ENCODE measurements at places on chromosomes 6 and 20. TPM values are rescaled to one million over a fixed set of nuclear protein-coding genes. Genes with fewer than 3 reads are reported as not detected.
A peak's percentile ranks its signal among the peaks of the same experiment; 100 is the strongest.

DNA sequence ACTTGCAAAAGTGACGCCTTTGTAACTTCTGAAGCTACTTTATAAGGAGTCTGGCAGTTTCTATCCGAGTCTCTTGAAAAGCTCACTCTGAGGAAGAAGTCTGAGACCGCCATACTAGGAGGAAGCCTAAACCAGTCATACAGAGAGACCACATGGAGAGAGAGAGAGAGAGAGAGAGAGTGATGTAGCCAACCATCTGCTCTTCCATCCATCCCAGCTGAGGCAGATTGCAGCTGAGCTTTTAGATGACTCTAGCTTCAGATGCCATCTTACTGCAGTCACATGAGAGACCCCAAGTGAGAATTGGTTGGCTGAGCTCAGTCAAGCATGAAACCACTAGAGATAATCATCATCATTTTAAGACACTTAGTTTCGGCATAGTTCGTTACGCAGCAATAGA, 15.0 kb upstream of the DTNBP1 start:
- DNase-seq = no peak

DNA sequence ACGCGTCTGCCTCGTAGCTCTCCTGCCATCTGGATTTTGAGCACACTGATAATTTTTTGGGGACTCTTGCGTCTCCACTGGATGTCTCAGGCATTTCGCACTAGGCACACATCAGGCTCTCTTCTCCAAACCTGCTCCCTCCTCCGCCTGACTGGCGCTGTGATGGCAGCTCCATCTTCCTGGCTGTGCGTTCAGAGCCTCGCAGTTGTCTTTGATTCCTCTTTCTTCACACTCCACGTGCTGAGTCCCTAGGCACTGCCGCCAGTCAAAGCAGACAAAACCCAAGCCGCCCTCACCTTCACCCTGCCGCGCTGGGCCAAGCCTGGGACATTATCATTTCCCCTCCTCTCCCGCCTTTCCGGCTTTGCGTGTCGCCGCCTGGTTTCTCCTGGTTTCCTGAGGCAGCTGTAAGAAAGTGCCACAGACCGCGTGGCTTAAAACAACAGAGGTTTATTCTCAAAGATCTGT, 778 bp downstream of the PSMG4 start:
- DNase-seq = peak; percentile 64

GRCh38 chr6:110980648-110981047, 1.2 kb upstream of the RPF2 start:
- no peak for DNase-seq

SOBP gene
- 3.1 TPM for polyA plus RNA-seq

LY6G5B gene
- 4.7 TPM for polyA plus RNA-seq

- DNase-seq = peak; percentile 31
These were observed 57.7 kb downstream of the PPP1R16B start for GRCh38 chr20:38863024-38863851.

DNA sequence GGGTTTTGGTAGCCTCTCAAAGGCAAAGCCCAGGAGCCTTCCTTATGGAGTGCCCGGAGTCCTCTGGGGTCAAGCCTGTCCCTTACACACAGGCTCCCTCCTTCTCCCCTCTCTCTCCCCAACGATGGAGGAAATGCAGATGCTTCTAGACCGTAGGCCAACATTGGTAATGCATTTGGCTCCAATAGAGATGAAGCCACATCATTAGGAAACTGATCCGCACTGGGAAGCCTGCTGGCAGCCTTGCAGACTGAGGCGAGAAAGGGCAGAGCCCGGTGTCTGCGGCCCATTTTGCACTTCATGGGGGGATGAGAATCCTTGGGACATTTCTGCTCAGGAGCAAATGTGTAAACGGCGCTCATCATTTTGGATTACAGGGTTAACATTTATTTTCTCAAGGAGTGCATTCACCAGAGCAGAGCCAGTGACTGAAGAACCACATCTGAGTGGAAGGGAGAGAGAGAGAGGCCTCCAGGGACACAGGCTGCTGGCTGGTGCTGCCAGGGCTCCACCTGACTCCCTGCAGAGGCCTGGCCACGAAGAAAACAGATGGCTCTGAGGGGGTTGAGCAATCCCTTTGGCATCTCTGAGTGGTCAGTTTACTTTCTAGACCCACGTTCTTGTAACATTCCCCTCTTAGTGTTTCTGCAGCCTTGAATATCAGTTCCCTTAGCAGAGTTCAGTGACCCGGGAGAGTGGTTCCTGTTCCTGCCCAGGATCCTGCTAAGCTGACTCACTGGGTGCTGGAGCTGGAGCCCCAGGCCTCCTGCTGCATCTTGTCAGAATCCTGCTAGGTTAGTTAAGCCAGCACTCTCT, 4.4 kb upstream of the CST3 start:
- no peak for DNase-seq

POM121L2 gene
- not detected for polyA plus RNA-seq

GRCh38 chr20:51595058-51595532, 52.6 kb upstream of the NFATC2 start:
- peak; percentile 88 for DNase-seq

GRCh38 chr6:125236536-125237327, 65.0 kb downstream of the HDDC2 start:
- no peak for DNase-seq

TAGAP gene
- 1.4 TPM for polyA plus RNA-seq

- DNase-seq = no peak
These were observed 78.7 kb downstream of the GMDS start for GRCh38 chr6:2166717-2167116.

- DNase-seq = peak; percentile 39
These were observed 16.4 kb downstream of the ZNF311 start for GRCh38 chr6:28988536-28989311.

DNA sequence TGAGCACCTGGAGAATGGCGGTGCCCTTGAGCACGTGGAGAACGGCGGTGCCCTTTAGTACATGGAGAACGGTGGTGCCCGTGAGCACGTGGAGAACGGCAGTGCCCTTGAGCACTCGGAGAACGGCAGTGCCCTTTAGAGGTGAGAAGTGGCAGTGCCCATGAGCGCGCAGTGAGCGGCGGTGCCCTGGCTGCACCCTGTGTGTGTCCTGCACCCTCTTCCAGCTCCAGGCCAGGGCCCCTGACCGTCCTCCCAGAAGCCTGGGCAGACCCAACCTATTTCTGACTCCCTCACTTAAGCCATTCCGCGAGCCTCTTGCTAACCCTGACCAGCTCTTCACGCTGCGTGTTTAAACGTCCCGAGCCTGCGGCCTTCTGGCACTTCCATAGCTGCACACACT, 151.3 kb downstream of the DLL1 start:
- no peak for DNase-seq

DNA sequence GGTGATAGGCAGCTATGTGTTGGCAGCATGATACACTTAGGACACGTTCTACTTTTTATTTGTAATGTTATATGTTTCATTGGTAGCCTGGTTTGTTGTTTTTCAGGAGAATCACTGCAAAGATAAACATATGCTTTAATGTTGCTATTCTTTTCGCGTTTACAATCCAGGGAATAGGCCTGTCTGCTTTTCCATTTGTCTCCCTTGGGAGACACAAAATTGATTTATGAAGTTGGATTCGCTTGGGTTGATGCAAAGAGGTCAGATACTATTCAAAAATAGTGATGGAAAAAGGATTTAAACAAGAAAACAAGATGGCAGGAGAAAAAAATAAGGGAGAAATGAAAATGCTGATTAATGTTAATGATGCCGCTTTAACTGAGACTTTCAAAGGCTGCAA, 179.5 kb upstream of the SOX4 start:
- DNase-seq = no peak

DNA sequence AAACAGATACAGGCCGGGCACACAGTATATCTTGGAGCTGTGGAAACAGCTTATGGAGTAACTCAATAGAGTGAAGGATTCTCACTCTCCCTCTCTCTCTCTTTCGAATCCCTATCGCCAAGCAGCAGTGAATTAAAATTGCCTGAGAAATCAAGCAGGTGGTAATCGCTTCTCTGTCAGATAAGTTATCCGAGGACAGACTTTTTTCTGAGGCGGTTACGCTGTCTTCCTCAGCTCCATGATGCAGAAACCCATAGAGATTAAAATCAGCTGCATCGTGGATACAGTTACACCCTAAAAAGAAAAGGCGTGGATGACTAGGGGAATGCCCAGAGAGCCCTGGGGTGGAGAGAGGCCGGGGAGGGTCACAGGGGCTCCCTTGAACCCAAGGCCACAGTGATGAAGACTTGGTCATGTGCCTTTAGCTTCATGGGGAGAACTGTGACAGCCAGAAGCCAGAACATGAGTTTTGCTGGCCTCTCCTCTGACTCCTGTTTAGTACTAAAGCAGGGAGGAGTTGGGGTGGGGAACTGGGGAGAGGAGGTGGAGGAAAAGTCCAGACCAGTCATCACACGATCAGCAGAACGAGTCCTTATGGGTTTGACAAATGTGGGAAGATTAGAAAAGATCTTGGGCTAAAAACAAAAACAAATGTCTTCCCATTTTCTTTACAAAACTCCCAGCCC, 138.8 kb upstream of the JARID2 start:
- no peak for DNase-seq

PRDM13 gene
- not detected for polyA plus RNA-seq

ARHGAP40 gene
- 15.7 TPM for polyA plus RNA-seq

- DNase-seq = no peak
These were observed 141.9 kb downstream of the MRPL14 start for GRCh38 chr6:43985329-43985728.

- DNase-seq = no peak
These were observed 158.7 kb downstream of the RNGTT start for GRCh38 chr6:88804701-88805100.

DNA sequence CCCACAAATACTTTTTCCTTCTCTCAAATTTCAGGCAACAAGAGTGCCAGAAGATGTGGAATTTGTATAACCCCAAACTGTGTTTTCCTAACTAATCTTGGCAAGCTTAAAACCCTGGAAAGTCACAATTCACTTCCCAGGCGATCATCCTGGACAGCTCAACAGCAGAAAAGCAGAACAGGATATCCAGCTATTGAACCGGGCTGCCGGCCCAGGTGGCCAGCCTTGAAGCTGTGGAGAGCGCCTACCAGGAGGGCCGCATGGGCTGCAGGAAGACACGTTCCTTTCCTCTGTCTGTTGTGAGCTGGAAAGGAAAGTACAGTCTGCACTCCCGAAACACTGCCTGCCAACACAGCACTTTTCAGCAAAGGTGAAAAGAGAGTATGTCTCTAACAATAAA, 719.7 kb upstream of the MARCKS start:
- no peak for DNase-seq

- no peak for DNase-seq
These were observed 111.4 kb upstream of the HDGFL1 start for GRCh38 chr6:22457996-22458395.

TMEM242 gene
- 4.4 TPM for polyA plus RNA-seq

Data from stomach (tissue), 19 donors.